ENCODE measurements at places on chromosomes 4 and X.

- no peak for DNase-seq
Observed at GRCh38 chr4:113732967-113733527, 28.5 kb downstream of the CAMK2D start.

GRCh38 chr4:29541757-29542156 is 1178.4 kb upstream of the PCDH7 start:
- no peak for DNase-seq

- DNase-seq: no peak
Observed at GRCh38 chrX:111447298-111447697, 35.3 kb upstream of the DCX start.

GRCh38 chr4:76998251-76998901 is 48.8 kb downstream of the SEPTIN11 start:
- no peak for DNase-seq

- DNase-seq: no peak
Observed at GRCh38 chr4:73259571-73260090, 1.0 kb upstream of the ANKRD17 start.

DNA sequence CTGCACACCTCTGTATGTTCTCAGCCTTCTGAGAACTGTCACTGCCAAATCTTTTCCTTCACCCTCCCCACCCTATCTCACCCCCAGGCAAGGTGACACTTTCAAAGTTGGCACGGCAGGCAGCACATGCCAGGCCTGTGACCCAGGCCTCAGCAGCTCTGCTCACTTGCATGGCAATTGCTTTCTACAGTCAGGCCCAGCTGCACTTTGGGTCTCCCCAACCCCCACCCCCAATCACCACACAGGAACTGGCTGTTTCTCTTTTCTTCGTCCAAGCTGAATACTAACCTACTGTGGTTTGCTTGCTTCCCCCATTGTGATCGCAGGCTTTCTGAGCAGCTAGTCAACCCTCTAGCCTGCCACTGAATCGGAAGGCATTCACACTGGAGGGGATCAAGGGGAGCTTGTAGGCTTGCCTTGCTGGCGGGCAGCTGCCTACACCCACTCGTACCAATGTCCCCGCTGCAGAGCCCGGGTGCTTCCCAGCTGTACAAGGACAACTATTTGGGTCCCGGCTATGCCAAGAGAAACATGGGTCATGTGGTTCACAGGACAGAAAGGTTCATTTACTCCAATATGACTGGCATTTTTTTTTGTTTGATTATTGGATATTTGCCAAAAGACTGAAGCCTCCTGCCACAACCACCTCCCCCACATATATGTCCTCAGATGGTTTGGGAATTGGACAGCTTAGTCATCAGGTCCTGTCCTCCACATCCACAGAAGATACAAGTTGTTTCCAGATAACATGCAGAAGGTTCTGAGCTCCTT is 28.1 kb downstream of the SLC25A43 start:
- DNase-seq: no peak

DNA sequence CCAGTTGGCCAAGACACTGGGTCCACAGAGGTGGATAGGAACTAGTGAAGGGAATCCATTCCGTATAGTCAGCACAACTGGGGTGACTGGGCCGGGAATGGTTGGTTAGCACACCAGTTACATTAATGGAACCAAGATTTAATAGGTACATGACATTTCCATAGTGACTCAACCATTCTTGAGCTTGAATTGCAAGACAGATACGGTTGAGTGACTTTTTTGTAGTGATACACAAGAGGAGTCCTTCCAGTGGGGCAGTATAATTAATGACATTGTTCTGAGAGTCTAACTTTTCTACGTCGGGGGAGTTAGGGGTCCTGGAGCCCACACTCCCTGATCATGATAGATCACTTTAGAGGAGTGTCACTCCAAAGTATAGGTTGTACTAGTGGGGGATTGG is 211.6 kb upstream of the CXCL13 start:
- DNase-seq: no peak

DNA sequence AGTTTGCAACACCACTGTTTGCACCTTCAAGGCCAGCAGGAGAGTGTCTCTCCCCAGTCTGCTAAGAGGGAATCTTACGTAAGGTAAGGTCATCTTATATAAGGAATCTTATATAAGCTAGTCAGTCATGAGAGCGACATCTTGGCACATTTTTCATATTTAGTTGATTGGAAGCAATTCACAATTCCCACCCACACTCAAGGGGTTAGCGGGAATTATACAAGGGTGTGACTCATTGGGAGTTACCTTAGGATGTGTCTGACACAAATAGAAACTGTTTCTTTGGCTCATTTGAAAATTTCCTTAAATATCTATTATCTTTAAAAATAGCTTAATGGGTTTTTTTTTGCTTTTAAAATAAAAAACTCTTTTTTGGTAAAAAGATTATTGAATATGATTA is 62.1 kb upstream of the GRPR start:
- no peak for DNase-seq

GRCh38 chr4:40288566-40288965 is 46.6 kb upstream of the CHRNA9 start:
- DNase-seq: no peak

GRCh38 chr4:33422656-33423055 is 2702.5 kb downstream of the PCDH7 start:
- no peak for DNase-seq

DNA sequence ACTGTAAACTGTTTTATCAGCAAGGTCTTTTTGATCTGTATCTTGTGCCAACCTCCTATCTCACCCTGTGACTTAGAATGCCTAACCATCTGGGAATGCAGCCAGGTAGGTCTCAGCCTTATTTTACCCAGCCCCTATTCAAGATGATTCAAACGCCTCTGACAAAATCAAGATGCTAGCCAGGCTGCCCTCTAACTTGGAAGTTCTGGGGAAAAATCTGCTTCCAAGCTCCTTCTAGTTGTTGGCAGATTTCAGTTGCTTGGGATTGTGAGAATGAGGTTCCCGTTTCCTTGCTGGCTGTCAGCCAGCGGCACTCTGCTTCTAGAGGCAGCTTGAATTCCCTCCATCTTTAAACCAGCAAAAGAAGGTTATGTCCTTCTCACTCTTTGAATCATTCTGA is 34.7 kb downstream of the LUZP4 start:
- DNase-seq: no peak

GRCh38 chrX:154804957-154805695 is at the start of gene MPP1:
Gene MPP1, minus strand, starts transcription at chrX:154805485. Its CDS starts 112 bp downstream, at chrX:154805373.
- DNase-seq: peak; percentile 76

DNA sequence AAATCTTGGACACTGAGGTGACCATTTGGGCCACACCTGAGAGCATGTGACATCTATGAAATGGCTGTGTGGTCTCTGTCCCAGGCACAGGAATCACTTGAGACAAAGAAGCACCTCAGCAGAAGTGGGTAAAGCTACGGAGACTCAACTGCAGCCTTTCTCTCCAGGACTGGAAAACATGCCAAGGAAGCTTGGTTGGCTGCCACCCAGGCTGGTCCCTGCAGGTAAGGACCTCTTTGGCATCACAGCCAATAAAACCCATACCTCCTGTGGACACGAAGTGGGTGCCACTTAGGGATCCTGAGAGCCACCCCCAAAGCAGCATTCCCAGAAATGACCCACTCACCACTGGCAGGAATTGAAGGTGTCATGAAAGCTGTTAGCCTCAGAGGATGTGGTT is 74.6 kb downstream of the LEF1 start:
- DNase-seq: no peak

DNA sequence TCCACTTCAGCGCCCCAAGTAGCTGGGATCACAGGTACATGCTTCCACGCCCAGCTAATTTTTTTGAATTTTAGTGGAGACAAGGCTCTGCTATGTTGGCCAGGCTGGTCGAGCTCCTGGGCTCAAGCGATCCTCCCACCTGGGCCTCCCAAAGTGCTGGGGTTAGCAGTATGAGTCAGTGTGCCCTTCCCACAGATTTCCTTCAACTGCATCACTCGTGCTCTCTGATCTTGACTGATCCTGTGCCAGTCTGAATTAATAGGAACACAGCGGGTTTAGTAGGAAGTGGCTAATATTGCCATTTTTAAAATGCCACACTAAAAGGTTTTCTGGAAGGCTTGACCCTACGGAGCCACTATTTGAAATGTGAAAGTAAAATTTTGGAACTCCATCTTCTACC is 4.3 kb upstream of the SHROOM2 start:
- DNase-seq: no peak

DNA sequence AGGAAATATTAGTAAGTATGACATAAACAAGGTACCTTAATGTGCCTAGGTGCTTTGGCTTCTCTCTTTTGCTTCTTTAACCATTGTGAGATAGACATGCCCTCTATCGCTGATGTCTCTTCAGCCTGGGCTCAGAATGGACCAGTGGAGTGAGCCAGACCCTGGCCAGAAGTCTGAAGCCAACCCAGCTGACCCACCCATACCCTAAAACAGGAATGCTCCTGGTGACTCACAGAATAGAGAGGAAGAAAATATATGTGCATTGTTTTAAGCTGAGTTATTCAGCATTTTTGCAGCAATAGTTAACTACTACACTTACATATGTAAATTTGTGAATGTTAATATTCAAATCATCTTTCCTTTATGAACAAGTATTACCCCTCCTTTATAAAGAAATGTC is 167.5 kb upstream of the PCDH10 start:
- no peak for DNase-seq

- no peak for DNase-seq
Observed at GRCh38 chr4:152708361-152708760, 28.6 kb upstream of the TMEM154 start.

DNA sequence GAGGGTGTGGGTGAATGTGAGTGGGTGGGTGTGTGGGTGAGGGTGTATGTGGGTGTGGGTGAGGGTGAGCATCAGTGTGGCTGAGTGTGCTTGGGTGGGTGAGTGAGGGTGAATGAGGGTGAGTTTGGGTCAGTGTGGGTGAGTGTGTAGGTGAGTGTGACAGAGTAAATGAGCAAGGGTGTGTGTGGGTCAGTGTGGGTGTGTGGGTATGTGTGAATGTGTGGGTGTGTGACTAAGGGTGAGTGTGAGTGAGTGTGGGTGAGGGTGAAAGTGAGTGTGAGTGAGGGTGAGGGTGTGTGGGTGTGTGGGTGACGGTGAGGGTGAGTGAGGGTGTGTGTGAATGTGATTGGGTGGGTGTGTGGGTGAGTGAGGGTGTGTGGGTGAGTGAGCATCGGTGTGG is 1676.7 kb upstream of the TENM3 start:
- no peak for DNase-seq

GRCh38 chr4:142574306-142574705 is 271.8 kb downstream of the INPP4B start:
- no peak for DNase-seq

DNA sequence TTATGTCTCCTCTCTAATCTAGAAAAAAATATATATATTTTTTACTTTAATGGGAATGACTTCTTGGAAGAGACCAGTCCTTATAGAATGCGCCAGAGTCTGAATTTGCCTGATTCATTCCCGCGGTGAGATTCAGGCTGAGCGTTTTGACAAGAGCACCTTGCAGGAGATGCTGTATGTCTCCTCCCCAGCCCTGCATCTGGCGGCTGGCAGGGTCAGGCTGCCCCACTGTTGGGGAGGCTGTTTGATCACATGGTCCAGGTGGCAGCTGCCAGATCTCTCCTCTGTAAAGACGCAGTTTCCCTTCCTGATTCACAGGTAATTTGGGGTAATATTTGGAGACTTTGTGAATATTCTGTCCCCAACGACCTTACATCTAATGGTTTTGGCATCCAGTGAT is 9.7 kb downstream of the PDZD4 start:
- DNase-seq: no peak

DNA sequence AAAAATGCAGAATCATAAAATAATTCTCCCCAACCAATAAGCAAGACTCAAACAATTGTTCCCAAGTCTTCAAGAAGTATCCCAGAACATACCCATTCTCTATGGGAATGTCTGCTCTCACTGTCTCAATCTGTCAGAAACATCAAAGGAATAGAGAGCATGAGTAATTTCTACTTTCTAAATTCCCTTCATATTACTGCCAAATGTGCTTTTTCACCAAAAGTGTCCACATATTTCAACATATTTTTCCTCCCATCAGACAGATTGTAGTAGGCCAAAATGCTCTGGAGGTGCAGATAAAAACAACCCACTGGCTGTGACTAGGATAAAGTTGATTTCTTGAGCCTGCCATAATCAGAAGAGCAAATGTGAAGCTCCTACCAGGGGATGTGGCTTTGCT is 692.0 kb upstream of the FAM241A start:
- no peak for DNase-seq

DNA sequence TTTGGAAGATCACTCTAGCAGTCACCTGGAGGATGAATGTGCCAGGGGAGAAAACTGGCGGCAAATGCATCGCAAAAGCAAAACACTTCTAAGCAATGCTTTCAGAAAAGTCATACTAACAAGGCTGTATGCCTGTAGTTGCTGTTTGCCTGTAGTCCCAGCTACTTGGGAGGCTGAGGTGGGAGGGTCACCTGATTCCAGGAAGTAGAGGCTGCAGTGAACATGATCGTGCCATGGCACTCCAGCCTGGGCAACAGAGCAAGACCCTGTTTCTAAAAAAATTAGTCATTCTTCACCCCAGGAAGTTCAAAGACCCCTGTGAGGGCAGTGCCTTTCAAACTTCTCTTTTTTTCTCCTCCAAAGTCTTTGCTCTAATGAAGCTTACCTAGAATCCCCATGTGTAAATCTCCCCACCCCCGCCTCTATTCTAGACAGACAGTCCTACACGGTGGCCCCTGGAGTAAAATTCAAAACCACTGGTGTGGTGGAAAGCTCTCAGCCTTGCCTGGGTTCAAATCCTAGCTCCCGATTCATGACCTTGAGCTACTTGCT is 5.5 kb downstream of the SOWAHD start:
- no peak for DNase-seq

DNA sequence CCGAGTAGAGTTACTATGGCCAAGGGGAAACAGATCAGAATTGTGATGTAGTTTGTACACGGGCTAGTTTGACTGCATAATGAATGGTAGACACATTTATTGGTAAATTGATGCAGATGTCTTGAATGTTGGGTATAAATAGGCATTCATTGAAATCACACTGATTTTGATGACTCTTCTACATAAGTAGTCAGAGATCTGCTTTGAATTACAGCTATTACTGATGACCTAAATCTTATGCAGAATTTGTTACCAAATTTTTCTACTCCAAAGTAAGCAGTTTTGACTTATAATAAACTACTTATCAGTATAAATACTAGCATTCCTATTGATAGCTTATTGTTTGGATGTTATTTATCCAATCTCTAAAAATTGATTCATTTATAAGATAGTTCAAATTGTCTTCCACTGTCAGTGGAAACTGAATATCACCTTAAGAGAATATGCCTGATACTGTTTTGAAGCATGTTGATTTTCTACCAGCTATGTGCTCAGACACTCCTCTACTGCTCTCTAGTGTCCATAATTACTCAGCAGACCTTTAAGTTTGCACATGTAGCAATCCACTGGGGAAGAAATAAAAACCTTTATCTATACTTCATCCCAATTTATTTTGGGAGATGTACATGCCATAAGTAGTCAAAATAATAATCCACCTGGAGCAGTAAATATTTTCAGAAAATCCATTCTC is 120.3 kb downstream of the RASL11B start:
- no peak for DNase-seq

- no peak for DNase-seq
Observed at GRCh38 chrX:31279359-31279758, 207.5 kb upstream of the FTHL17 start.

DNA sequence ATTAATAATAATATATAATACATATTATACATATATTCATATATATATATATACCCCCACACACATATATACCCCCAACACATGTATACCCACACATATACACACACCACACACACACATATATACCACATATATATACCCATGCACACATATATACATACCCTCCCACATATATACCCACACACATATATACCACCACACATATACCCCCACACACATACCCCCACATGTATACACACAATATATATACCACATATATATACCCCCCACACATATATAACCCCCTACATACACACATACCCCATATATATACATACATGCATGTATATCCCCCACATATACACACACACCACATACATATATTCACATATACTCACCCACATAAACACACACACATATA is 52.0 kb downstream of the NSG1 start:
- DNase-seq: no peak

All from activated CD4-positive, CD25-positive, alpha-beta regulatory T cell treated with anti-CD3 and anti-CD28 coated beads, Interleukin-2, amount 50 U/mL, for 72 hours (primary cell).